ENCODE measurements at places on chromosomes 1 and 21.

DNA sequence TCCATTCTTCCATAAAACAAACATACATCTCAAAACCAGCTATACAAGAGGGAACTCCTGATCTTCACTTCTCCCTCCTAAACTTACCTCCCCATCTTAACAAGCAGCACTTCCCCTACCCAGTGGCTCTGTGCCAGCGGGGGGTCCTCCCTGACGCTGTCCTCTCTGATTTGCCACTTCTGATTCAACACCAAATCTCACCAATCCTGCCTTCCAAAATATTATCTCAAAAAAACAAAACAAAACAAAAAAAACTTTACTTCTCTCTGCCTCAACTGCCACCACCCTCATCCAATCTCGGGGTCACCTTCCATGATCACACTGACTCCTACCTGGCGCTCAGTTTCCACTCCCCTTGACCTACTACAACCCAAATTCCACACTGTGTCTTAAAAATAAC, 72.8 kb downstream of the SLC45A1 start:
- DNase-seq = no peak

DNA sequence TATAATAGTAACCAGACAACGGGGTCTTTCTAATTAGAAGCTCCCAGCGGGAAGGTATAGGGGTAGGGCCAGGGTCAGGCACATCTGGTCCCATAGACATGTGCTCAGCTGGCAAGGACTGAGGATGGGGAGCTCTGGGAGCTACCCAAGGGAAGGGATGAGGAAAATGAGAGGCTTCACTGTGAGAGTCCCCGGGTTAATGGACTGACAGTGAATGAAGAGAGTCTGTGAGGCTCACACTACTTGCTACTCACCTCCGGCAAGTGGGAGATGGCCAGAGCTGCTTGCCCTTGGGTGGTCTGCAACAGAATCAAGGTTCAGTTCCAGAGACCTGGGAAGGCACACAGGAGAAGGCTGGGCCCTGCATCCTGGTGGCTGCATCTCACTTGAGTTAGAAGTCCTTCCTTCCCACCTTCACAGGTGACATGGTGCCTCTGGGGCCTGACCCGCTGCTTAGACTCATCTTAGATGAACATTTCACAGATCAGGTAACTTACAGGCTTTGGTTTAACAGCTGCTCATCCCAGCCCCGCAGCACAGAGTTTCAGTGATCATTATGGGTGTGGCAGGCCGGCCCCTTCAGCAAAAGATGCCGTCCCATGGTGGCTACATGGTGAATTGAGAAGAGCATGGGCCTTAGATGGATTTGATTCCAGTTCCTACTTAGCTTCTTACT, 31.7 kb downstream of the EIF2D start:
- no peak for DNase-seq

DNA sequence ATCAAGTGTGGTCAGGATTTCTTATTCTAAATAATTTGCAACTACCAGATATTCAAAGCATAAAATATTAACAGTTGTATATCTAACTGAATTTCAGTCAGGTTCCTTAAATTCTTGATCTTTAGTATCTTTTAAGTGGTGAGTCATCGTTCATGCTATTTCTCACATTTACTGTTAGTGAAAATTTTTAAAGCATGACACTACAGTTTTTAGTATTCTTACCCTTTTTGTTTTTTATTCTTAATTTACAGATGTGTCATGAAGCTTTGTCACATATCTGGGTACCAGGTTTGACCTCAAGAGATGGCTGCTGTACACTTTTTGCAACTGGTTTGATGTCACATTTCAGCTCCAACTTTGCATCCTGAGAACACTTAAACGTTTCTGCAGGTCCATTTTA, 12.7 kb downstream of the AKIRIN1 start:
- no peak for DNase-seq

DNA sequence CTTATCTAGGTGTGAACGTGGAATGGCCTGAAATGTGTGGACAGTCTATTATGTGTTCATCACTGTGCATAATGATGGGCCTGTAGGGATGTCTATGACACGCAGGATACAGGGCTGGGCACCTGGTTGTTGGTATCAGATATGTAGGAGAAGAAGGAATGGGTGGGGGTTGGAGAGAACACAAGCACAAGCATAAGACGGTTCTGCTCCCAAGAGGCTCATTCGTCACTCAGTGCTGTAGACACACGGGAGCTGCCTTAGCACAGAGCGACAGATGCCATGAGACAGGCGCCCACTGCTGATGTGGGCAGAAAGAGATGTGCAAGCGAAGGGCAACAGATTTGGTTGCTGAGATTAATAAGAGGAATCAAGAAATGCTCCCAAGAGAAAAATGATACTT, 256.2 kb downstream of the DISC1 start:
- DNase-seq = no peak

GRCh38 chr1:234963180-234963903, 165.3 kb downstream of the TOMM20 start:
- DNase-seq = no peak

- DNase-seq = no peak
Observed at GRCh38 chr1:218995091-218995665, 178.5 kb upstream of the LYPLAL1 start.

DNA sequence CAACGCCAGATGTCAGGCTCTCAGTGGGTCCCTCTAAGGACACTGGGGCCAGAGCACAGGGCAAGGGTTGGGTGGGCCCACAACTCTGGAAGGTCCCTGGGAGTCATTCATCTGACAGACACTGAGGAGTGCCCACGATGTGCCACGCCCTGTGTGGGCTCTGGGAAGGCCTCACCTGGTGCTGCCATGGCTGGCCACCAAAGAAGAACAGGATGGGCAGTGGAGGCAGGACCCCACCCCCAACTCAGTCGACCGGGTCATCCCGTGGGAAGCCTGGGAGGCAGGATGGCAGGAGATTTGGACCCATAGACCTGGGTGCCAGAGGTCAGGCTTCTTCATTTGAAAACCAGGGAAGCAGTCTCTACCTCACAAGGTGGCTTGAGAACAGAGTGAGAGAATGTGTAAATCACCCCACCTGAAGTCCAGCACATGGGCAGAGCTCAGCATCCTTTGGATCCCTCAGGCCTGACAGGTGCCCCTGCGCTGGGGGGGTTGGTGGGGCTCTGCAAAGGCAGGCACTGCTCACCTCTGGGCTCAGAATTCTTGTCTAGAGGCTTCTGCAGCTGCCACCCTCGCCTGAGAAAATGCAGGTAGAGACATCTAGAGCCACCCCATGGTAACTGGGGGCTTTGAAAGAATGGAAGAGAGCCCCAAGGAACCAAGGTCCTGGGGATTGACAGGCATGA, 1.2 kb upstream of the SELENON start:
- DNase-seq = no peak

DNA sequence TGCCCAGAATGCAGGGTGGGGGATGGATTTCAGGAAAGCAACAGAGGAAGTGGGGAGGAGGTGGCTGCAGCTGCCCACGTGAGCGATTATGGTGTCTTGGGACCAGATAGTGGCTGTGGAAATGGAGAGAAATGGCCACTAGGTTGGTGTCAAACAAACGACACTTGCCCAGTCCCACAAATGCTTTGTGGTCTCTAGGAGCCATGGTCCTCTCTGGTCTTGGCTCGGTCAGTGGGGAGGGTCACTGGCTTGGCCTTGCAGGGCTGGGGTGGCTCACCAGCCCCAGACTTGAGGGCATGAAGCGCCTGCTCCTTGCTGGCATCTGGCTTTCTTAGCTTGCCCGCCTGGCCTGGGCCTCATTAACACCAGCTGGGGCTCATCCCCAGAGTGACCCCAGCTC, 7.2 kb downstream of the PADI2 start:
- no peak for DNase-seq

GRCh38 chr1:192559115-192560006, 16.2 kb upstream of the RGS1 start:
- DNase-seq = no peak

DNA sequence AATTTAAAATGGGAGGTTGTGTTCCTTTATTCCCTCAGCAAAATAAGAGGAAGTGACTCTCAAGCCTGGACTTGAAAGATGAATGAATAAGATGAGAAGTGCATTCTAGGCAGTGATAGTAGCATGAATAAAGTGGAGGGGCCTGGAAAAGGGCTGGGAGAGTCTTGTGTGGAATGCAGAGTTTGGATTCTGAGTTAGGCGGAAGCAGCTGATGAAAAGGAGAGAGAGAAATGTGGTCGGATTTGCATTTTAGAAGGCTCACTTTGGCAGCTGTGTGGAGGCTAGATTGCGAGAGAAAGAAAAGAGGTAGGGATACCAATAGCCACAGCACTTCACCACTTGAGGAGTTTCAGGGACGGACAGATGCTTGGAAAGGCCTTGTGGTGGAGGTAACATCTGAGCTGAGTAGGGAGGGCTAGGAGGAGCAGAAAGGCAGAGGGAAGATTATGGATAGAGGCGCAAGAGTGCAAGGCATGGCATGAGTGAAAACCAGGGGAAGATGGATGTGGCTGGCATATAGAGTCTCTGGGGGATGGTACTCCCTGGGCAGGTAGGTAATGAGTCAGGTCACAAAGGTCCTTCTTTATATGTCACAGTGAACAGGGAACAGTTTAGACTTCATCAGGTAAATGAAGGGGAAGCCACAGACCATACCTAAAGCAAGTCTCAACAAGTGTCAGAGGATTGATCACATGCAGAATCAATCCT, 59.6 kb downstream of the ST3GAL3 start:
- DNase-seq = no peak

- peak; percentile 77 for DNase-seq
Observed at GRCh38 chr1:40316595-40317393, at the start of gene COL9A2. Gene COL9A2 (minus strand): TSS chr1:40317286. CDS start chr1:40317197, 89 bp downstream.
